ENCODE measurements at places on chromosomes 1 and 21. TPM values are rescaled to one million over a fixed set of nuclear protein-coding genes. Genes with fewer than 3 reads are reported as not detected.
A peak's percentile ranks its signal among the peaks of the same experiment; 100 is the strongest.

DNA sequence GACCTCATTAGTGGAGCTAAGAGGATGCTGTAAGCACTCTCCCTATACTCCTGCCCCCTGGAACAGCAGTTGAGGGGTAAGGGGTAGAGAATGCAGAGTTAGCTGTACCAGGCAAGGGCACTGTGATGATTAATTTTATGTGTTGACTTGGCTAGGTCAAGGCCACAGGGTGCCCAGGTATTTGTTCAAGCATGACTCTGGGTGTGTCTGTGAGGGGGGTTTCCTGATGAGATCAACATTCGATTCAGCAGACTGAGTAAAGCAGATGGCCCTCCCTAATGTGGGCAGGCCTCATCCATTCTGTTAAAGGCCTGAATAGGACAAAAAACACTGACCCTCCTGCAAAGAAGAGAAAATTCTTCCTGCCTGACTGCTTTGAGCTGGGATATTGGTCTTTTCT, 110.8 kb downstream of the KCND3 start:
- no peak overlapping the region for H3K4me3 ChIP-seq
- no peak overlapping the region for H3K27ac ChIP-seq
- DNase-seq, result no peak
- H3K36me3 ChIP-seq, result no peaks in the 10 kb centered on the region

- DNase-seq, result no peak
- no peak overlapping the region for H3K4me3 ChIP-seq
- no peak overlapping the region for H3K27ac ChIP-seq
- H3K36me3 ChIP-seq, result peaks cover under 1% of the 10 kb centered on the region
- peaks cover 13% of the 10 kb centered on the region for H3K4me1 ChIP-seq
Observed at GRCh38 chr1:35611655-35612054, 29.7 kb downstream of the PSMB2 start.

DNA sequence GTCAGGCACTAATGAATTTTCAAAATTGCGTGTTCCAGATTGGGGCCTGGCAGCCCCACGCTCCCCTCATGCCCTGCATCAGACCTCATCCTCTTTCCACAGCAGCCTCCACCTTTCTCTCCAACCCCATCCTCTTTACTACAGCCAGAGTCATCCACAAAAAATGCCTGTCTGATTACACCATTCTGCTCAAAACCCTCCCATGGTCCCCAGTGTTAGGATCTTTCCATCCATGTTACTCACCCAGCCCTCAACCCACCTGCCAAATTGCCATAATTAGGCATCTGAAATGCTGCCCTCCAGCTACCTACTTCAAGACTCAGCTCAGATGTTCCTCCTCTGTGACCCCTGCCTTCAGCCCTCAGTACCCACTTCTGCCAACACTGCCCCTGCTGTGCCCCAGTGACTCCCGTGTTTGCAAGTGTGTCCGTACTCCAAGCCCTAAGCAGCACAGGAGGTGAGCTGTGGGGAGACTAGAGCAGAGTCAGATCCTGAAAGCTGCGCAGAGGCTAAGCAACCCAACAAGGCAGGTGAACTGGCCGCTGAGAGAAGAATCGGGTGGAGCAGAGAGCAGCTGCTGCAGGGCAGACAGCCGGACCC, 715 bp upstream of the ARTN start:
- H3K27me3 ChIP-seq, result peaks cover 29% of the 10 kb centered on the region
- H3K36me3 ChIP-seq, result no peaks in the 10 kb centered on the region
- H3K4me1 ChIP-seq, result peaks cover 24% of the 10 kb centered on the region
- H3K4me3 ChIP-seq, result peak overlapping the region; percentile 72

DNA sequence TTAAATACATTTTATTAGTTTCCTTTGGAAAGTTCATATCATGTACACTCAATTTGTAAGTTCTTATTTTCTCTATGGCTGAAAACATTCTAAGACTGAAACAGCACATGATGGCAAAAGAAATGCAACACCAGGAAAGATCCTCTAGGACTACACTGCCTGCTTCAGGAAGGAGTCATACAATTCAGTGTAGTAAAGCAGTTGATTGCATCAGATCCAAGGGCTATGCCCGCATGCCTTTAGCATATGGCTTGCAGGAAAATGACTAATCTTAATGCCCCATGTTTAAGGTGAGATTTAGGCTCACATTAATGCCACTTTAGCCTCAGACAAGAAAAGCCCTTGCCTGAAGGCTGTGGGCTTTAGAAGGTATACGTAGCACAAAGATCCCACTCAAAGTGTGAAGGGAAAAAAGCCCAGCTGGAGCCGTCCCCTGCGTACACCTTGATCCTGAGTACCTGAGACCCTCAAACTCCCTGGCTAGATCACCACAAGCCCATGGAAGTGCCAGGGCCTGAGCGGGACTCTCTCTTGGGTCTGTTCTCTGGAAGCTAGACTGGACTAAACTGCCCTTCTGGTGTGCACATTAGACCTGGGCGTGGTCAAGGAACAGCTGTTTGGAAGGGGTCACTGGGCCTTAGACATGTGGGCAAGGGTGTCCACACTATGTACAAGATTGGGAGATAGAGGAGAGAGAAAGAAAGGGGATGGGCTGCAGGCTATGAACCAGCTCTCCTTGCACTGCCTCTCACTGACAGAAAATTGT, 52.9 kb downstream of the ESRRG start:
- no peaks in the 10 kb centered on the region for H3K36me3 ChIP-seq
- no peaks in the 10 kb centered on the region for H3K27me3 ChIP-seq
- H3K4me1 ChIP-seq, result no peaks in the 10 kb centered on the region

DNA sequence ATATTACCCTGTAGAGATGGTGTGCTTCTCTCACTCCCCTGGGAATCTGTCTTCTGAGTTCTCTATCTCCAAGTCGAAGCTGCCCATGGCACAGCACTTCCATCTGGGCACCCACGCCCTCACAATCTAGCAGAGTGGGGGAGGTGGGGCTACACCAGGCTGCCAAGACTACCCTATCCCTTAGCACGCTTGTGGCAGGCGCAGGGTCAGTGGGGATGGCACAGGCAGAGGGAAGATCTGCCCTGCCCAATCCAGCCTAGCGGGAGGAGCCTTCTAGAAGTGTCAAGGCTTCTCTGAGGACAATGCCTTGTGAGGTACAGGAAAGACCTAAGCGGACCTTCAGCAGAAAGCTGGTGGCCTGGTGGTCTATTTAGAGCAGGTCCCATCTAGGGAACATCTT, 49.1 kb downstream of the DMAP1 start:
- no peak overlapping the region for H3K27ac ChIP-seq
- H3K4me3 ChIP-seq, result no peak overlapping the region
- no peak for DNase-seq
- no peaks in the 10 kb centered on the region for H3K36me3 ChIP-seq

DNA sequence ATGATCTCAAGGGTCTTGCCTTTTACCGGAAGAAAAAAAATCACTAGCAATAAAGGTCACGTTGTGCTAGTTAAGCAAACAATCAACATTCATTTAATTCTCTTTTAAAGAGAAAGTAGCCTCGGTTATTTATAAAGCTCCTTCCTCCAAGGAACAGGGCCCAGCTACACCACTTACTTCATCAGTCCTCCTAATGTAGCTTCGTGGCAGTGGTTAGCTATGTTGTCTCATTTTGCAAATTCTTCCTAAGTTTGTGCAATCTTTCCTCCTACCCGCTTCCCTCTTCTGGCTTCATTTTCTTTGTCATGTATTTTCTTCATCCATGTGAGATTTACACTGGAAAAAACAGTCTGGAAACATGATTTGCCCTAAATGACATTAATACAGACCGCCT, 554.2 kb downstream of the NUF2 start:
- H3K4me3 ChIP-seq, result no peak overlapping the region
- no peaks in the 10 kb centered on the region for H3K27me3 ChIP-seq
- H3K36me3 ChIP-seq, result no peaks in the 10 kb centered on the region
- H3K4me1 ChIP-seq, result no peaks in the 10 kb centered on the region
- no peak overlapping the region for H3K27ac ChIP-seq
- DNase-seq, result no peak

DNA sequence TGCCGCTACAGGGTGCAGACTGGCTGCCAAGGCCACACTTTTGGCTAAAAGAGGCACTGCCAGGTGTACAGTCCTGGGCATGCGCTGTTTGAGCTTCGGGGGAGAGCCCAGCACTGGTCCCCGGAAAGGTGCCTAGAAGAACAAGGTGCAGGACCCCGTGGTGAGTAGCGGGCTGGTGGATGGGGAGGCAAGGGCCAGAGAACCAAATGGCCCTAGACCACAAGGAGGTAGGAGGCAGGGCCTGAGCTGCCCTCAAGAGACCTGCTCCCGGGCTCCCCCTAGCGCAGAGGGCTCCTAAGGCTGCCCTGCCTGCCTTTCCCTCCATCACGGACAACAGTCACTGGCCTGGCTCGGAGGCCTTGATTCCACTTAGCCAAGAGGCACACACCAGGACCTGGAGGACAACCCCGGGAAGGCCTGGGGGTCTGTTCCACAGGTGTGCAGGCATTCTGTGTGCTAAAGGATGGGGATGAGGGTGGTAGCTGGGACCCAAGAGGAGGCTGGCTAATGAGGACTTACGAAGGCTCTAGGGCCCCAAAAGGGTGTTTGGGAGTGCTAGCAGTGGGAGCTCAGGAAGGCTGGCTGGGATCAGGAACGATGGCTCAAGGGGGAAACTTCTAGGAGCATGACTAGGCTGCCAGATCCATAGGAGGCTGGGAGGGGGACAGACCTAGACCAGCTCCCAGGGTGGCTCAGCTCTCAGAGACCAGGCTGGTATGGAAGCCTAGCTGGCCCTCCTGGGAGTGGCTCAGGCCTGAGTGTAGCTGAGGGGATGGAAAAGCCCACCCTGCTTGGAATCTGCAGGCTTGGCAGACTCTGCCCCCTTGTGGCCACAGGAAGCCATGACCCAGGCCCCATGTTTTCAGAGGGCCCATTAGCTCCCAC, 742 bp downstream of the ARTN start:
- H3K27me3 ChIP-seq, result peaks cover 29% of the 10 kb centered on the region
- no peaks in the 10 kb centered on the region for H3K36me3 ChIP-seq
- H3K4me3 ChIP-seq, result peak overlapping the region; percentile 28
- peak; percentile 79 for DNase-seq
- no peak overlapping the region for H3K27ac ChIP-seq

DNA sequence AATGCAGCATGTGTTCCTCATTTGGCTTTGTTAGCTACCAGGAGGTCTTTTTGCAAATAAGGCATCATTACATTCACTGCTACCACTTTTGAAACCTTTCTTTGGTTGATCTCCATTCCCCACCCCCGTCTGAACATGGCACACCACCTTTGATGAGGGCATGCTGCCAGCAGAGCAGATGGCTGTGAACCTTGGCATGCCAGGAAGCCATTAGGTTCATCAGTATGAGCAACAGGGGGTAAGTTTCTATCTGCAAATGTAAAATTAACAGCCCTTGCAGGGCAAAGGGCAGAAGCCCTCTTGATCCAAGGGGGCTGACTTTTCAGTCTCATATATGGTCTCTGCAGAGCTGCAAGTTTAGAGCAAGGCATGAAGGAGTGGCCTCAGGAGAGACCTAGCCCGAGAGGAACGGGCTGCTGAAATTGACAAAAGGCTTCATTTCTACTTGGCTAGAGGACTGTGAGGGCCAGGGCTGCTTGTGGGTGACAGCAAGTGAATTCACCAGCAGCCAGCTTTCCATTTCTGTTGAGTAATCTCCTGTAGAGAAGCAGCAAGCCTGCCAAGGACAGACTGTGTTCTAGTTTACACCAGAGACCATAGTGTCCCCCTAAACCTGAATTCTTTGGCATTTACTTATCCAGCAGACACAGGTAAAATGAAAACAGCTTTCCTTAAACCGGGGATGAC, 127.9 kb downstream of the ZNF326 start:
- H3K4me1 ChIP-seq, result peaks cover 5% of the 10 kb centered on the region
- H3K4me3 ChIP-seq, result no peak overlapping the region
- H3K27me3 ChIP-seq, result peaks cover 15% of the 10 kb centered on the region
- DNase-seq, result no peak
- no peaks in the 10 kb centered on the region for H3K36me3 ChIP-seq

DNA sequence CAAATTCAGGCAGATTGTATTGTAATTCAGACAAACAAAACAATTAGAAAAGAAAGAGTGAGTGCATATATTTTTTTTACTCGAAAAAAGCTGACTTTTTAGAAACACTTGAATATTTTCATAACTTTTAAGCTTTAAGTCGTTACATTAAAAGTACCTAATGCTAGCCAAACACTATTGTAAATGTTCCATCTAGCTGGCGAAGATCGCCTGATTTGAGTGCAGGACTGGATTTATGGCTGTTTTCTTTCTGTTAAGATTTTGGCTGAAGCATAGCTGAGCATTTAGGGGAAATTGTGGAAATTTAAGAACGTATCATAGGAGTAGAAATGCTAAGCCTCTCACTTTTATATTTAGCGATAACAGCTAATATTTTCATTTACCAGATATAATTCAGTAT, 24.6 kb downstream of the LRRC7 start:
- no peak overlapping the region for H3K4me3 ChIP-seq
- H3K27ac ChIP-seq, result no peak overlapping the region
- no peaks in the 10 kb centered on the region for H3K36me3 ChIP-seq
- no peaks in the 10 kb centered on the region for H3K4me1 ChIP-seq
- H3K27me3 ChIP-seq, result no peaks in the 10 kb centered on the region

GRCh38 chr1:117818456-117818855, 111.0 kb downstream of the GDAP2 start:
- H3K4me3 ChIP-seq, result no peak overlapping the region
- H3K4me1 ChIP-seq, result no peaks in the 10 kb centered on the region
- DNase-seq, result no peak
- H3K27me3 ChIP-seq, result no peaks in the 10 kb centered on the region
- no peaks in the 10 kb centered on the region for H3K36me3 ChIP-seq
- H3K27ac ChIP-seq, result no peak overlapping the region

DNA sequence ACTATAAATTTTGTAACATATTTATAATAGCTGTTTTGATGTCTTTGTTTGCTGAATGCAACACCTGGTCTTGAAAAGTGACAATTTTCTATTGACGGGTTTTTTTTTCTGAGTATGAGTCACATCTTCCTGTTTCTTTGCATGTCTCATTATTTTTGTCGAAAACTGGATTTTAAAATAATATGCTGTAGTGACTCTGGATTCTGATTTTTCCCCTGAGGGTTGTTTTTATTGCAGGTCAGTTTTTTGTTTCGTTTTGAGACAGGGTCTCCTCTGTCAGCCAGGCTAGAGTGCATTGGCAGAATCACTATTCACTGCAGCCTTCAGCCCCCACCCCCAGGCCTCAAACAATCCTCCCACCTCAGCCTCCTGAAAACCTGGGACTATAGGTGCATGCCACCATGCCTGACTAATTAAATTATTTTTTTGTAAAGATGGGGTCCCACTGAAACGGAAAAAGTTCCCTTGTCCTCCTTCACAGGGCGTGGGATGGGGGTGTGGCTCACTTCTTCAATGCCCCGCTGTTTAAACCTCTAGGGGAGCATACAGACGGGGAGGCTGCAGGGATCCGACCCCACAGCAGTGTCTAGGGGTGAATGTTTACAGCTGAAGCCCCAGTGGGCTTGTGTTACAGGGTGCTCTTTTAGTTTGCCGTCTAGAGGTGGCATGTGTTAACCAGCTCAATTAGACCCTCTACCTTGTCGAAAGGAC, 11.3 kb upstream of the PPIE start:
- peak overlapping the region; percentile 47 for H3K4me3 ChIP-seq
- peaks cover 74% of the 10 kb centered on the region for H3K27me3 ChIP-seq
- peaks cover 32% of the 10 kb centered on the region for H3K4me1 ChIP-seq
- no peak overlapping the region for H3K27ac ChIP-seq
- H3K36me3 ChIP-seq, result no peaks in the 10 kb centered on the region

- DNase-seq, result peak; percentile 89
- H3K4me3 ChIP-seq, result peak overlapping the region; percentile 59
- peaks cover 11% of the 10 kb centered on the region for H3K27me3 ChIP-seq
- peaks cover 32% of the 10 kb centered on the region for H3K4me1 ChIP-seq
- H3K27ac ChIP-seq, result no peak overlapping the region
- H3K36me3 ChIP-seq, result no peaks in the 10 kb centered on the region
Observed at GRCh38 chr21:31509194-31510017, 150.1 kb upstream of the SOD1 start.

The HEYL gene
- total RNA-seq, result 0.32 TPM
